ENCODE measurements at places on chromosomes 1 and 21.

DNA sequence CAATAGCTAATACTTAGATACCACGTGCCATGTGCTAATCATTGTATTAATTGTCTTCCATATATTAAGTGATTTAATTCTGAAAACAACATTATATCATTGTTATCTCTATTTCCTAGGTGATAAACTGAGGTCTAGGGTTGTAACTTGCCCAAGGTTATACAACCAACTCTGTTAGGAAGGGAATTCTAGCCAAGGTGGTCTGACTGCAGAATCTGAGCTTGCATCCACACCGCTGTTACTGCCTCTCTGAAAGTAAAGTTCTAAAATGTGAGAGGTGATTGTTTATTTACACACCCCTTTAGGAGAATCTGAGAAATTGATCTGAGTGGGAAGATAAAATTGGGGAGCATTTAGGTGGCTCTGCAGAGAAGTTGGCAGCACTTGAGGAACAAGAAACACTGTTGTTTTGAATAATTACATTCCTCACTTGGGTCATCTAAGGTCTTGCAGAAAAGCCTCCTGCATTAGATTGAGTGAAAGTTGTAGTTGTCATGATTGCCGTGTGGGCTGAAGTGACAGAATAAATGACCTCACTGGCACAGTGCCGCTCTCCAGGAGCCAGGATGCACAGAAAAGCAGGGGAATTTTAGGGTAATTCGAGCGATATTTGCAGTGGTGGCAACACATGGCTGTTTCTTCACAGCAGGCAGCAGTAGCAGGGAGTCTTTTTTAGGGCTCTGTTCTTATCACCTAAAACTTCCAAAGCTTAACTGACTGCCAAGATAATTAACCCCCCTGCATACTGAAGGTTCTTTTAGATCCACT is 121.7 kb downstream of the ADGRL4 start:
- peak; percentile 44 for DNase-seq

GRCh38 chr1:245715970-245716369 is 561.2 kb downstream of the KIF26B start:
- DNase-seq = peak; percentile 90

GRCh38 chr1:89291276-89291675 is 18.6 kb upstream of the GBP5 start:
- DNase-seq = no peak

DNA sequence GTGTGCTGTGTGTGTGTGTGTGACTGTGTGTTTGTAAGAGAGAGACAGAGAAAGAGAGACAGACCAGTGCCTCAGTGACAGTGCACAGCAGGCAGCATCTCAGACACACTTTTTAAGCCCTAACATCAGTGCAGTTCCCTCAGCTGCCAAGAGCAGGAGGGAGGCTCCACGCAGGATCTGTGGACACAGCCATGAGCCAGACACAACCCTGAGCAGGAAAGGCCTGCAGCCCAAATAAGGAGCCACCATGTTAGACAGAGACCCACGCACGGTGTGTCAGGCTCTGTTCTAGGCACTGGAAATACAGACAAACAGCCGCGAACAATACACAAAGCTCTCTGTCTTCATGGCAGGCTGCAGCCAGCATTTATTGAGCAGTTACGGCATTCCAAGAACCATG is 445.5 kb downstream of the MATN1 start:
- DNase-seq = no peak

- DNase-seq = peak; percentile 88
These were observed 54.1 kb upstream of the BCAR3 start for GRCh38 chr1:93735722-93736121.

DNA sequence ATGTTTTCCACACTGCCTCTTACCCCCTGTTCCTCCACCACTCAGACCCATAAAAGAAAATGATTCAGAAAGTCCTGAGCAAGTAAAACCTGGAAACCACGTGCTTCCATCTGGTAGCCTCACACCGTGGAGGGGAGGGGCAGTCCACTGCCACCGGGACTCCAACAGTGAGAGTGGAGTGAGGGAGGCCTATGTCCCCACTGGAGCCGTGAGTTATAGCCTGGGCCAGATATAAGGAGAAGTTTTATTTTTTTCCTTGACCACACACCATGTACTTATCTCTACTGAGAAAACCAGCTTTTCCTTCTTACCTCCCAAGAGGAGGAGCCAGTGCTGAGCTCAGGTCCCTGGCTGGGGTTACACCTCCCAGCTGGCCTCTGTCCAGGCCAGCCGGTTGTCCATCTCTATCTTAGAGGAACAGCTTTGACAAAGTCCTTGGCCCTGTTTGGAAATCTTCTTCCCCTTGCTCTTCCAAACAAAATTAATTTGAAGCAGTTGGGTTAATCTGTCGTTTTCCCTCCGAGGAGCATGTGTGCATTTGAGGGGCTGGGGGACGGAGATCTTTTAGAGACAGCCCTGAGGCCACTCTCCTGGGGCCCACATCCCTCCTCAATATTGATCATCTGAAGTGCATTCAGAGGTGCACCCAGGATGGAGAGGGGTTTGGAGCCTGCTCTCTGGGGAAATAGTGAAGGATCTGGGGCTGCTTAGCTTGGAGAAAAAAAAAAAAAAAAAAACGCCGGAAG is 49.1 kb upstream of the SERBP1 start:
- peak; percentile 21 for DNase-seq

- no peak for DNase-seq
These were observed 184.7 kb downstream of the ETS2 start for GRCh38 chr21:38990424-38990794.

GRCh38 chr1:230578616-230579015 is 63.7 kb upstream of the COG2 start:
- no peak for DNase-seq

DNA sequence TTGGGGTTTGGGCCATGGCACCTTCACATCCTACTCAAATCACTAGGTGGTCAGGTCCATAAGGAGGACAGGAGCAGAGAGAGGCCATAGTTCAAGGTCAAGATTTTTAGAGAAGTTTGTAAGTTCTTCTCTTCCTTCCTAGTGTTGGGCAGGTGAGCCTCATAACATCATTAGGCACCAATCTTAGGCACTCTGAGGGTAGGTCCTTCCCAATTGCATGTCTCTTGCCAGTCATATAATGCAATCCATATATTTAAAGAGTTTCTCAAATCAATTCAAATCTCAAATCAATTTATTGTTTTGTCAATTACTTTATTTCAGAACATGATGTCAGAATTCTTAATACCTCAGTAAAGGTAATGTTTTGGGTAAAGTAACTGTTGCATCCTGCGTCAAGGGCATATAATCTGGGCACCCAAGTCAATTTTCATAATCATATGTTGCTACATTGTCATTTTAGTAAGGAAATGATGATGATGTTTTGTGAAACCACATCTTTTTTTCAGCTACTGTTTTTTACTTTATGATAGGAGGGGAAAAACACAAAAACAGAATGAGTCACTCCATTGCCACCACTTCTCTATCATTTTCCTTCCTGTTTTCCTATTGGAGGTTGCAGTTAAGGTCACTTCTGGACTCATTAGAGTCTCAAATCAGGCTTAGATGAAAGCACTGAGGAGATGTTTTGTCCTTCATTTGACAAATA is 122.7 kb downstream of the UCHL5 start:
- peak; percentile 6 for DNase-seq

DNA sequence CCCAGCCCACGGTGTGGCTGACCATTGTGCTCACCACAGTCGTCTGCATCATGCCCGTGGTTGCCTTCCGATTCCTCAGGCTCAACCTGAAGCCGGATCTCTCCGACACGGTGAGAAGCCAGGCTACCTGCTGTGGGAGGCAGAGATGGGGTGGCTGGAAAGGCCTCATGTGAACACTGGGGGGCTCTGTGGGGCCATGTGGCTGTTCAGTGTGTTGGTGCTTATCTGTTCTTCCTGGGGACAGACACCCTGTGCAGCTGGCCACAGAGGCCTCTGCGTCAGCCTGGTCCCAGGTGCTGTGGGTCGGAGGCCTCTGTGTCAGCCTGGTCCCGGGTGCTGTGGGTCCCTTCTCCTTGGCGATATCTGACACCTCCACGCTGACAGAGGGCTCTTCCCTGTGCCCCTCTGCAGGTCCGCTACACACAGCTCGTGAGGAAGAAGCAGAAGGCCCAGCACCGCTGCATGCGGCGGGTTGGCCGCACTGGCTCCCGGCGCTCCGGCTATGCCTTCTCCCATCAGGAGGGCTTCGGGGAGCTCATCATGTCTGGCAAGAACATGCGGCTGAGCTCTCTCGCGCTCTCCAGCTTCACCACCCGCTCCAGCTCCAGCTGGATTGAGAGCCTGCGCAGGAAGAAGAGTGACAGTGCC is 23.2 kb downstream of the ATP8B2 start:
- DNase-seq = no peak

GRCh38 chr21:19228226-19228625 is 824.6 kb upstream of the TMPRSS15 start:
- DNase-seq = no peak

- peak; percentile 80 for DNase-seq
These were observed 2.3 kb downstream of the KLHDC8A start for GRCh38 chr1:205354259-205355074.

DNA sequence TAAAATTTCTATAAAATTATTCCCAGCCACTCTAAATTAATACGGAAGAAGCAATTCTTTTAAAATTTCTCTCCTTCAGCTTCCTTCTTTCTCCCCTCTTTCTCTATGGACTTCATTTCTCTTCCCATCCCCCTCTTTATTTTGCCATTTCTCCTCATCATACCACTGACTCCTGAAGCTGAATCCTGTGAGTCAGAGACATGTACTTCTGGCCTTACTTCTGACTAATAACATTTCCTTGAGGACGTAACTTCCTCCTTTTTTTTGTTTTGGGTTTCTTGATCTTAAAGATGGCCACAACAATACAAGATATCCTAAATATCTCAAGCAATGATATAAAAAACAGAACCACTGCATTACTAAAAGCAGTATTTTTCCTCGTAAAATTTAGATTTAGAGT is 63.6 kb upstream of the DENND1B start:
- peak; percentile 90 for DNase-seq

- no peak for DNase-seq
These were observed 205.8 kb downstream of the ZNF326 start for GRCh38 chr1:90200646-90201205.

DNA sequence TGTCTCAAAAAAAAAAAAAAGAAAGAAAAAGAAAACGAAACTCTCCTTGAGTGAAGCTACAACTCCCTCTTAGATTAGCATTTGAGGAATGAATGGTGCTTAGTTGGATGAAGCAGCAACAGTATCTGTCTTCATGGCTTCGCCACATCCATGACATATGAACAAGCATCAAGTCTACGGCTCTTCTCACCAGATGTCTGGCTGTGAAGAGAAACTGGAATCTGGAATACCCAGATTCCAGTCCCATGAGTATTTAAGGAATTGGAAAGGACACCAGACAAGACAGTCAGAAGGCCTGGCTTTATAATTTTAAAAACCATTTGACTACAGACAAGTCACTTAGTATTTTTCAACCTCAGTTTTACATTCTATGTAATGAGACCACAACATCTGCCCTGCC is 38.0 kb upstream of the TADA1 start:
- DNase-seq = no peak

DNA sequence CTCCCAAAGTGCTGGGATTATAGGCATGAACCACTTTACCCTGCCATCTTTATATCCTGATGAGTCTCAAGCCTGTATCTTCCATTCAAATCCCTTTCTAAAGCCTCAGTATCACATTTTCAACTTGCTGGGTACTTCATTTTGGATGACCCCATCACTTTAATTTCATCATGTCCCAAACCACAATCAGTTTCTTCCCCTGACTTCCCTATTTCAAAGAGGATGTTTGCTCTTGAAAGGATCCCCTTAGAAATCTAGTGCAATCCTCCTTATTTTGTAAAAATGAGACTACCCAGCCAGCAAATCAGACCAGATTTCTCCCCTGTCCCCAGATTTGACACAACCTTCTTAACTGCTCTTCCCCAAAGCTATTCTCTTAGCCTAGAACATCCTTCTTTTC is 7.0 kb upstream of the TRIT1 start:
- DNase-seq = no peak

DNA sequence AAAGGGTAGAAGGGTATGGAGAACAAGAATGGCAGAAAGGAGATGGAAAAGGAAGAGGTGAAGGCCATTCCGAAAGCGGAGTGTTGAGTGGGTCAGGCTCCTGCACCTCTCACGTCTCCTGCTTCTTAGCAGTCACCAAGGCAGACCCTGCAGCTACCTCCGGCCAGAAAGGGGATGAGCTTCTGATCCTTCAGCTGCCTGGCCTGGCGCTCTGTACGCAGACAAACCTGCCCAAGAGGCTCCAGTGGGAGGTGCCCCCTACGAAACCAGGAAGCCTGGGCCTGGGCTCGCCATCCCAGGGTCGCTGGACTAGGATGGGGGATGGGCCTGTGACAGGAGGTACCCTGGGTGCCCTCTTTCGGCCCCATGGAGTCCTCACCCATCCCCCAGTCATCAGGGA is 3.0 kb downstream of the GPR61 start:
- DNase-seq = no peak

DNA sequence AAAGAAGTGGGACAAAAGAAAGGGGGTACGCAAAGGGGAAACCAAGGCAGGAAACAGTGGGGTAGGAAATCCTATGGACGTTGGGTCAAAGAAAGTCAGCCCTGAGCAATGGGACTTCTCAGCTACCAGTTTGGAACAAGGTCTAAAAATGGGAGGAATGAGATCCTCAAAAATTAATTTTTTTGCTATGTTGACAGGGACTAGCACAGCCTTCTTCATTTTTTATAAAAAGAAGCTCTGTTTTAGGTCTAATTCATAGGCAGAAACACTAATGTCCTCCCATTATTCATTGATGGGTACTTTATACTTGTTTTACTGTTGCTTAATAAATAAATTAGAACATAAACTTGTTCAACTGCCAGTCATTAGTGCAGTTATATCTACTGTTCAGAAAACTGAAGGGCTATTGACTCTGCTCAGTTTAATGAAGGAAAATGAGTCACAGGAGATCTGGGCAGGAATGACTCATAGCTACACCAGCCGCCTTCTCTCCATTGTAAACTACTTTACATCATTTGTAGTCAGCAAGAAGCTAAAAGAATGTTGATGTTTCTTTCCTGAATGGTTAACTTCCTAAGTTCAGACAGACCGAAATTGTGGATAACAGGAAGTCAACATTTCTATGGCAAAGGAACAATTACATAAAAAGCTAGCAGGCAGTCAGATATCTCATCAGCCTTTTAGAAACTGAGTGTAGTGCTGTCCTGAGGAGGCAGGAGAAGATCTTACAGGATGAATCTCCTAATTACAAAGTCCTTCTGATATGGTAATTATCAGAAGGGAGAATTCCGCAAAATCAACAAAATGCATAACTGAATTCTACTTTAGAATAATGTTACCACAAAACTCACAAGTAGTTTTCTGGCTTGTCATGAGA is 356.4 kb upstream of the PKN2 start:
- DNase-seq = peak; percentile 88

GRCh38 chr1:179921472-179921871 is 33.1 kb upstream of the CEP350 start:
- DNase-seq = no peak

Measured in fibroblast of mammary gland (primary cell).